ENCODE measurements at places on chromosomes 5 and 9.

GRCh38 chr5:28961816-28962215 is 1923.4 kb upstream of the CDH9 start:
- DNase-seq = no peak

GRCh38 chr5:34608859-34609648 is 47.1 kb upstream of the RAI14 start:
- DNase-seq = no peak

GRCh38 chr9:127122176-127123063 is at the start of gene ANGPTL2:
TSS of gene ANGPTL2 (minus strand) at chr9:127122635. CDS start at chr9:127108731, 13,904 bp downstream.
- no peak for DNase-seq

GRCh38 chr9:126664900-126665643 is 51.3 kb downstream of the LMX1B start:
- DNase-seq = no peak

- DNase-seq = no peak
Observed at GRCh38 chr5:1190278-1190677, 11.1 kb upstream of the SLC6A19 start.

- no peak for DNase-seq
Observed at GRCh38 chr9:81377921-81378320, 311.4 kb downstream of the TLE1 start.

- no peak for DNase-seq
Observed at GRCh38 chr9:75545287-75545686, 345.2 kb upstream of the PCSK5 start.

DNA sequence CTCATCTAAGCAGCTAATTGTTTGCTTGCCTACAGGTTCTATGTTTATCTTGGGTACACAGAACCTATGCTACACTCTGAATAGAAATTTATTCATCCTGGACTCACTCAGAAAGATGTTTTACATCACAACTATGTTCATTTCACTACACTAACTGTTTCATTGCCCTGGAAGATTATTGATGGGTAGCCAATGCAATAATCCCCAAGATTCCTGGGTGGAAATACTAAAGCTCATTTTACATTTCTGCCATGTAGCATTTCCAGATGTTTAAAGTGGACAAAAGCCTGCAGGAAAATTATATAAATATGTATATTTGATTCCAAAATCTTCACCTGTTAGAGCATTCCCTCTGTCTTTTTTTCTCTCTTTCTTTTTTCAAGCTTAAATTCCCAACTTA is 51.9 kb upstream of the IL7R start:
- DNase-seq = no peak

DNA sequence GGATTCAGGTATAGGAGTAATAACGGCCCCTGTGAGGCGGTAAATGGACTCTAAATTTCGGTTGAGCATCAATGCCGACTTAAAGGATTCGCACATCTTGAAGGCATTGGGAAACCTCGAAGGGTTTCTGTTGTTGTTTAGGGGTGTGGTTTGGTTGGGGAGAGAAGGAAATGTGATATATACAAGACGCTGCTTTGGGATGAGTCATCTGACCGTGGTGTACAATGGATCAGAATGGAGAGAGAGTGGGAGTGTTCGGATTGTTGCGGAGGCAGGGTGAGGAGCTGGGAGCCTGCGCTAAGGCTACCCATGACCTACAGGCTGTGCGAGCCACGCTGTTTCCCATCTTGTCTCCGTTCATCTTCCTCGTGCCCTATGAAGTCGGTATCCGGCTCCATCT is 60.4 kb upstream of the ERCC6L2 start:
- no peak for DNase-seq

DNA sequence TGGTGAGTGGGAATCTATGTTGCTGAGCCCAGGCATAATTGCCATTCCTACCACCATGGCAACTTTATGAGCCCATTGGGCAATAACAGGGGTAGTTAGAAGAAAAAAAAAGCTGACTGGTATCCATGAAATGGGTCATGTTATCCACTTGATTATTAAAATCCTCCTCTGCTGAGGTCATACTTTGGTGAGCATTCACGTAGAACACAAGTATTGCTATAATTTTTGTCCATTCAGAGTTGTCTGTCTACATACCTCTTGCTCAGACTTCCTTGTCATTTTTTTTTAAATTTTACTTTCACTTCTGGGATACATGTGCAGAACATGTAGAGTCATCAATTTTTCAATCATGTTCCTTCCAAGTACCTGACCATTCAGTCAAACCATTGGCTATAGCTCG is 780.8 kb upstream of the ARRDC3 start:
- DNase-seq = no peak

GRCh38 chr9:100689635-100690034 is 111.8 kb downstream of the CAVIN4 start:
- no peak for DNase-seq

- DNase-seq = no peak
Observed at GRCh38 chr9:121835587-121836365, 184.3 kb downstream of the DAB2IP start.

- DNase-seq = peak; percentile 46
Observed at GRCh38 chr9:97237951-97238889, 69.2 kb upstream of the CCDC180 start.

DNA sequence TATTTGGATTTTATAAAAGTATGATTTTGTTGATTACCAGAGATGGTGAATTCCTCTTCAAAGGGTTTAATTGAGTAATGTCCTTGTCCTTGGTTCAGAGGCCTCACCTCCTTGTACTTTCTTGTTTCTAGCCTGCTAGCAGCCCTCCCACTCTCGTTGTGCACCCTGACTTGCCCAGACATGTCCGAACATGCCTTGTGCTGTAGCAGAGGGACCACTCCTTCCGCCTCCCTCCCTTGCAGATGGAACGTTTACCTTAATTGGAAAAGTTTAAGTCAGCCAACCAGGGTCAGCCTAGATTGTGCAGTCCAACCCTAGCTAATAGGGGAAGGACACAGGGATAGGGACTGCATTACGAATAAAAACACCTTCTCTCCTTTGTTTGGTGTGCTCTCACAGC is 406.9 kb upstream of the NMUR2 start:
- no peak for DNase-seq

GRCh38 chr9:96612105-96612965 is 7.3 kb downstream of the CDC14B start:
- no peak for DNase-seq

DNA sequence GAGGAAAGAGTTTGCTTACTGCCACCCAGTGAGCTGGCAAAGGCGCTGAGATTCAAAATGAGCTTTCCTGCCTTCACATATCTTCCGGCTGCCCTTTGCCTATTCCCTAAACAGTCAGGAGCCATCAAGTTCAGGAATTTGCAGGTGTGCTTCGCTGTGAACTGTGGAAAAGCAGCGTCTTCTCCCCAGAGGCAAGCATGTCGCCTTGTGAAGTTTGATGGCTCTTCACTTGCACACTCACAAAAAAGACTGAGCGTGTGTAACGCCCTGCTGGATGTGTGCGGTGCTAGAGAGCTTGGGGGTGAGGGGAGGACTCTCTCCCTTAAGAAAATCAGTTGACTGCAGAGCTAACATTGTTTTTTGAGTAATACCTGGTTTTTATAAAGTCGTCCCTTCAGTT is 288.7 kb downstream of the DOCK8 start:
- no peak for DNase-seq

DNA sequence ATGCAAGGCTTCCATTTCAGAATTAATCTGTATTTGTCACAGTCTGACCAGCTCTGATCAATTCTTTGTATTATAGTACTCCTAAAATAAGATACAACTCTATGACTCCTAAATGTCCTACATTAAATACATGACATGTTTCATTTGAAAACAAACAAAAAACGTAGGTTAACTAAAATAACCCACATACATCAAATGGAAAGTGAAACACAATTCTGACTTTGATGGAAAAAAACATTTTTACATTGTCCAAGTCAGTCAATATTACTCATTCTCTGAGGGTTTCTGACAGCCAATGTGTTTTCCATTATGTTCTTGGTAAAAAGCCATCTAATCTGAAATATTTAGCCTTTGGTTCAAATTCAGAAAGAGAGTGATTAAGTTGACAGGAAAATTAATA is 8.7 kb downstream of the HMGCS1 start:
- no peak for DNase-seq

DNA sequence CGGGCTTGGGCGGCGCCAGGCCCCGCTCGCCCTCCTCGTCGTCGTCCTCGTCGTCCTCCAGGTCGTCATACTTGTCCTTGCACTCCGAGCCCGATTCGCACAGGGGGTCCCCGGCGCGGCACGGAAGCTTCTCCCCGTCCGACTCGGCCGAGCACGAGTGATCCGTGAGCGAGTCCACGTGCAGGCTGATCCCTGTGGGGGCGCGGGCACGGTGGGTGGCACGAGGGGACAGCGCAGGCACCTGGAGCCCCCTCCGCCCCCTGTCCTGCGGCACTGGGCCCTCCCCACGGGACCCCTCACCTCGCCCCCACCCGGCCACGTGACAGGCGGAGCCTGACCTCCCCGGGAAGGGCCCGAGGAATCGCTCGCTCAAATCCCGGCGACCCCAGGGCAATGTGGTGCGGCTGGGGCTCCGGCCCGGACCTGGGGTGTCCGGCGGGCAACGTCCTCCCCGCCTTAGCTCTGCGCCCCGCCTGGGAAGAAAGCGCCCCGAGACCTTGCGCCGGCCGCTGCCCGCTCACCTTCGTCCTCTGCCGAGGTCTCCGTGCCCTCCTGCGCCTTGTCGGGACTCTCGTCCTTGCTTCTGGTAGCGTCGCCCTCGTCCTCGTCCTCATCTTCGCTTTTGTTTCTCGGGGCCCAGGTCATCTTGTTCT is 2.5 kb downstream of the IRX2 start:
- no peak for DNase-seq

DNA sequence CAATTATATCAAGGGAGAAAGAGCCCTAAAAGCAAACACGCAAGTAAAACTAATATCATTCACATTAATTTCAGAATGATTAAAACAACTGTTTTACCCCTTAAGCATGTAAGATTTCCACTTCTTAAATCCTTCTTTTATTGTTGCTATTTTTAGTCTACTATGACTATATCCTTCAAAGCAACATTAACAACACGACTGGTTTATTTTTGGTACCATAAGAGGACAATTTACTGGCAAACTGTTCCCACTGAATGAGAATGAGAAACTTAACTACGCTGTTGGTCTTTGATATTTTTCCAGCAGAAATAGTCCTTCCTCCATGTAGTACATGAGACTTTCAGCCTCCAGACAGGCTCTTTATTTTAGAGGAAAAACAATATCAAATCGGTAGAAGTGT is 281.5 kb downstream of the CTNND2 start:
- DNase-seq = no peak

- DNase-seq = no peak
Observed at GRCh38 chr5:145072889-145073288, 762.3 kb downstream of the PRELID2 start.

DNA sequence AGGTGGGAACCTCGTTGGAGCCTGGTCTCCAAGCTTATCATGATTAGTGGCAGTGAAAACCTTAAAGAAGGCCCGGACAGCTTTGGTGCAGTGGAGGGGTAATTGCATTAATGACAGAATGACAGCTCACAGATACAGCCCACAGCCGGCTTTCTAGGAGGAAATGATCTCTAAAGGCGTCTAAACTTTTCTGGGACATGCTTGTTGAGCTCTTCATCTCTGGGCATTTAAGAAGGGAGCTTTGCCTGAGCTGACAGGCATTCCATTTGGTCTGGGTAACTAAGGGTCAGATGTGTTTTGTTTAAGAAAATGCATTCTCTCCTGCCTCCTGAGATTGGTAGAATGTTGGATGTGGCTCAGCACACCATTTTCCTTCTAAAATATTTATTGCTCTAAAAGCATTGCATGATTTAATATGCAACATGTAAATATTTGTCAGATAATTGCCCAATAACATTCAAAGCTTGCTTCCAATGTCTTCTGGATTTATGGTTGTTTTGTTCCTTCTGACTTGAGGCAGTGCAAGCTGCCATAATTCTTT is 4.0 kb downstream of the ANKRD33B start:
- DNase-seq = no peak

- no peak for DNase-seq
Observed at GRCh38 chr9:128282500-128282899, 6.4 kb downstream of the SWI5 start.

GRCh38 chr5:145775893-145776444 is 59.2 kb downstream of the PRELID2 start:
- no peak for DNase-seq

GRCh38 chr9:110785166-110785565 is 116.6 kb downstream of the MUSK start:
- DNase-seq = no peak

DNA sequence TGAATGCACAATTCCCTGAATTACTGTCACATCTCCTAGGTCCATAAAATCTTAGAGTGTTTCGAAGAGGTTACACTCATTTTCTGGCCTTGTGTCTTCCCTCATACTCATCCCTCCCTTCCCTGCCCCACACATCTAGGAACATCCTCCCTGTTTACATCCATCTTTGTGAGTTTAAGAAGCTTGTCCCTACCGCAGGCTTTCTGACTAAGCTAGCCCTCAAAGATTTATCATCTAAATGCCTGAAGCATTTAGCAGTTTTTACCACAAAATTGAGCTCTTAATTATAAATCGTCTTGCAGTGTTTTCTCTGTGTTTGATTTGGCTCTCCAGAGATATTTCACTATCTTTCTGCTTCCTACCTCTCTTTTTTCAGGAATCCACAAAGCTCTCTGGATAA is 374.8 kb downstream of the KIAA0825 start:
- no peak for DNase-seq

- no peak for DNase-seq
Observed at GRCh38 chr9:130150779-130151382, 21.3 kb upstream of the NCS1 start.

DNA sequence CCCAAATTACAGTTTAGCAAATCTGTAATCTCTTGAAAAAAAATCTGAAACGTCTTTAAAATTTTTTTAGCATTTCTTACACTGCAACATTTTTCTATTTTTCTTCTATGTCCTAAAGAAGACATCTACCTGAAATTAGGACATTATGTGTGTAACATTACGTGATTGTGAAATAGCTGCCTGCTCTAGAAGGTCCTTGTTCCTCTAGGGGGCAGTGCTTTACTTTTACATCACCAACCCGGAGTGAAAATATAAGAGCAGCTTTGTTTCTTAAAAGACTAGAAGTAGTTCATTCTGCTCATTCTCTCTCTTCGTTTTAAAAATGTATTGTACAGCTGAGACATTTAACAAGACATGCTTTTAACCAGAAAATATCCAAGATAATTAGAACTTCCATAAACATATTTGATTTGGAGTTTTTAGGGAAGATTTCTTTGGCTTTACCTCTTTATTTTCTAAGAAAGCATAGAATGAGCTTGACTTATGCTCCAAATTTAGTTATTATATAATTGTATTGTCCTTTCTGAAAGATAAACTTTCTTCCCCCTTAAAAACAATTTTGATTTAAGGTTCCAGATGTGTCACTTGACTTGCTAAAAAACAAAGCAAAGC is 48.1 kb upstream of the RIOK2 start:
- DNase-seq = no peak

- no peak for DNase-seq
Observed at GRCh38 chr9:68515326-68516017, 25.2 kb downstream of the TMEM252 start.

All from stimulated activated CD8-positive, alpha-beta memory T cell treated with anti-CD3 and anti-CD28 coated beads, Interleukin-7, amount 100 ng/mL, for 1 hour (primary cell).